ENCODE measurements at places on chromosomes 2 and 18. TPM values are rescaled to one million over a fixed set of nuclear protein-coding genes. Genes with fewer than 3 reads are reported as not detected.

DSC3 gene
- 1.1 TPM for polyA plus RNA-seq

- no peak for DNase-seq
These were observed 111.6 kb downstream of the ZNF521 start for GRCh38 chr18:25240420-25240770.

- DNase-seq: no peak
These were observed 103.8 kb downstream of the TMEM17 start for GRCh38 chr2:62402156-62402555.

DNA sequence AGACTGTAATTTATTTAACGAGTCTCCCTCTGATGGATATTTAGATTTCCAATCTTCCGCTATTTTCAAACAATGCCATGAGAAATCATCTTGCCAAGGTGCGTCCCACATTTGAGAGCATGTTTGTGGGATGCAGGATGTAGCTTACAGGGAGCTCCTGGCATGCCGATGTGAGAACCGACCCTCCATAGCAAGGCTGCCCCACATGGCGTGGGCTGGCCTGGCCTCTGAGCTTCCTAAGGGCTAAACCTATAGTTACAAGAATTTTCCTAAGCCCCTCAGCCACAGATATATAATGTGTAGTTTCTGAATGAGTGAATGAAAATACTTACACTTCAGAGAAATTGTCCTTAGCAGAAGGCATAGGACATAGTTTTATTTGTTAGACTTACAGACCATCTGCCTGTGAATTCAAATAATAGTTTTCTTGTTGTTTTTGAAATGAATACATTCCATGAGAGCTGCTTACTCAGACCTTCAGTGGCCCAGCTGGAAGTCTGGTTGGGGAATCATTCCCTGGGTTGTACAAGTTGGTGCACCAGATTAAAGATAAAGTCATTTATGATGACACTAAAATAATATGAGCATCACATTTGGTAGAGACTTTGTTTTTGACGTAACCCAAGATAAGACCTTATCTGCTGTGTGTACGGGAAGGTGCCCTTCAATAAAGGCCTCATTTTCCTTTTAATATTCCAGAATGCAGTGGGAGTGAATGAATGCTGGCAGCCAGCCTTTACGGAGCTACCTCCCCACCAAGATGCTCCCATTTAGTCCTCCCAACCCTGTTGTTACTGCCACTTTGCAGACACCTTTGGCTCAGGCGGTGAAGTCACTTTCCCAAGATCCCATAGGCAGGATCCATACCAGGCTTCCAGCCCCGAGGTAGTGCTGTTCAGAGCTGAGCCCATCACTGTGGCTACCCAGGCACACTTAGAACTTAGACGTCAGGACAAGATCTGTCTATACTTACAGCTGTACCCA lies 107.1 kb downstream of the GLI2 start:
- DNase-seq: no peak

DNA sequence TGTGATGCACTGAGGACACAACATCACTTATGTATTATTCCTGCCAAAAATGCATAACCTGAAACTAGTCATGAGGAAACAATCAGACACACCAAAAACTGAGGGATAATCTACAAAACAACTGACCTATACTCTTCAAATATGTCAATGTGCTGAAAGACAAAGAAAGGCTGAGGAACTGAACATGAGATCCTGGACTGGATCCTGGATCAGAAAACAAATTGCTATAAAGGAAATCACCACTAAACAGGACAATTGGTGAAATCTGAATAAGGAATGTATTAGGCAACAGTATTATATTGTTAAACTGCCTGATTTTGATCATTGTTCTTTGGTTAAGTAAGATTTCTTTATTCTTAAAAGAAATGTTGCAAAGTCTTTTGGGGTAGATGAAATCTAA lies 28.8 kb downstream of the CUL3 start:
- DNase-seq: no peak

DNA sequence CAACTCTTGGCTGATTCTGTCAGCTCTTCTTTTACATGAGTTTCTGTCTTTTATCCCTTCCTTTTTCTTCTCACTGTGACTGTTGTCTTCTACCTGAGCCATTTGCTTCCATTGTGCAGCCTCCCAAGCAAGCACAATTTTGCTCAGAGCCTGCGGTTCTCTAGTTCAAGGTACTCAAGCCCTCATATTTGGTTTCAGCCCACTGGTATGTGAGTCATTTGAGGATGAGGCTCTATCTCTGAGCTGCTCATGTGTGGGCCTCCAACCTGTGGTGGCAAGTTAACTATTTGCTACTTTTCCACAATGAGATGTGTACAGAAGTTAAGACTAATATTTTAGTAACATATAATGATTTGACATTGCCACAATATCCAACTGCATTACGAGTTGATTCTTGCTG lies 183.0 kb downstream of the PHLPP1 start:
- DNase-seq: no peak

DNA sequence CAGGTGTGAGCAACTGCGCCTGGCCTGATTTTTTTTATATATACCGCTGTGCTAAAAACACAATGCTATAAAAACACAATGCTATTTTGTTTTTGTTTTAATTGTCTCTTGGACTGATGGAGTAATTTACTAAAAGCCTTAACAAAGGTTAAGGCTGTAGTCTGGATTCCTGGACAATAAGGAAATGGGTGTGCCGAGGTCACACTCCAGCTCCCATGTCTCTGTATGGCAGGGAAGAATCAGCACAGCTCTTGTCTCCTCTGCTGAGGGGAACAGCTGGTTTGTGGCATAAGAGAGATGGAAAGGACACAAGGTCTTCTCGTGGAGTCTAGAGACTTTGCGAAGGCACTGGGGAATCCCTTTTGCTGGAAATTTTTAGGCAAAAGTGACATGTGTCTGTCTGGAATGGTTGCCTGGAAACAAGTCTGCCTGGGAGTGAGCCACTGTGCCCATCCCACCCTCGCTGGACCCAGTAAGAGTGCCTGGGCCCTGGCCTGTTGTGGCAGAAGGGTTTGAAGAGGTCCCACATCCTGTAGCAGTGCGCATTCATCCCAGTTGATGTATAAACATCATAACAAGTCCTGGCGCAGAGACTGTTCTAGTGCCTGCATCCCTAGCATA lies 73.1 kb downstream of the MAPK4 start:
- DNase-seq: no peak

DNA sequence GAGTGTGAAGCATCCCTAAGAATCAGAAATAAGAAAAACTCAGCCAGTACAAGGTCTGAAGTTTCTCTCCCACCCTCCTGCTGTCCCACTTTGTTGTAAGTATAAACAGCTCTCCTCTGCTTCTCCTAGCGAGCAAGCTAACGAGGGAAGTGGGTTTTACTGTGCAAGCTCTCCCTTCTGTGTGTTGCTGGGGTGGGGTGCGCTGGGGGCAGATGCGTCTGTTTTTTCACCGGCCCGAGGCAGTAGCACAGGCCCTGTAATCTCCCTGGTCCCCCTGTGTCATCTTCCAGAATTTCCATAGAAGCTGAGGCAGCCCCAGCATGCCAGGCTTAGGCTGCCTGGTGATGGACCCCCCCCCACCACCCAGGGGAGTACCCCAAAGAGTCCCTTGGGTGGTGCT lies 9.4 kb upstream of the CXCR4 start:
- no peak for DNase-seq

GRCh38 chr2:10297191-10297830 lies 5.4 kb upstream of the HPCAL1 start:
- no peak for DNase-seq

SCYGR4 gene
- polyA plus RNA-seq: not detected

GRCh38 chr18:60112369-60112768 lies 212.6 kb downstream of the PMAIP1 start:
- no peak for DNase-seq

CXCR1 gene
- polyA plus RNA-seq: not detected

- no peak for DNase-seq
These were observed 59.8 kb downstream of the GLS start for GRCh38 chr2:190940454-190940853.

GRCh38 chr2:234593636-234594035 lies 96.8 kb upstream of the ARL4C start:
- no peak for DNase-seq

DNA sequence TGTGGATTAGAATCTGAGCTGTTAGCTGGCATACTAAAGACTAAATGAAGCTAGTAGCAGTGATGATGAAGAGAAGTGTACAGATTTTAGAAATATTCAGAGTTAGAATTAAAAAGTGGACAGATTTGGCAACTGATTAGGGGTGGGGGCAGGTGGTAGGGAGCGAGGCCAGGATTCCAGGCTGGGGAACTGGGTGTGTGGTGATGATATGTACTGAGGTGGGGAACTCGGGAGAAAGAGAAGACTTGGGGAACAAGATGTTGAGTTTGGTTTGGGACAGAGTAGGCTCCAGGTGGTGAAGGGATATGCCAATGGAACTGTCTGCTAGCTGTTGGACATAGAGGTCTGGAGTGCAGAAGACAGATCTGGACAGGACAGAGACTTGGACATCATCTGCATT lies 9.2 kb upstream of the CYP26B1 start:
- DNase-seq: no peak

MAB21L4 gene
- not detected for polyA plus RNA-seq

DNA sequence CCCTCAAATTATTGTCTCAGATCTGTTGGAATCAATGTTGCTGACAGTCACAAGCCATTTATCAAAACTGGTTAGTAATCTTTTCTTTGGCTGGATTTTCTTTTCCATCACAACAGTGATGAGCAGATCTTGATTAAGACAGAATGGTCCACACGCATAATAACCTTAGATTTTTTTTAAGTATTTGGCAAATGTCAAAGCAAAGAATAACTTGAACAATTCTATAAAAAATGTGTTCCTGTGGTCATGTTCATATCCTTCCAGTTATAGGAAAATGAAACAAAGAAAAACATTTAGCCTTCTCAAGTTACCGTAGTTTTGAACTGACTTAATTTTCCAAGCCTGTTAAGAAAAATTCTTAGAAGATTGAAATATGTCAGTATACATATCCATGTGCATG lies 659.9 kb upstream of the ID2 start:
- no peak for DNase-seq

GRCh38 chr2:70981866-70982810 lies 3.7 kb downstream of the ANKRD53 start:
- no peak for DNase-seq

- no peak for DNase-seq
These were observed 53.1 kb upstream of the HS6ST1 start for GRCh38 chr2:128371648-128372345.

UGT1A4 gene
- 0.05 TPM for polyA plus RNA-seq

SLC5A7 gene
- polyA plus RNA-seq: not detected

DNA sequence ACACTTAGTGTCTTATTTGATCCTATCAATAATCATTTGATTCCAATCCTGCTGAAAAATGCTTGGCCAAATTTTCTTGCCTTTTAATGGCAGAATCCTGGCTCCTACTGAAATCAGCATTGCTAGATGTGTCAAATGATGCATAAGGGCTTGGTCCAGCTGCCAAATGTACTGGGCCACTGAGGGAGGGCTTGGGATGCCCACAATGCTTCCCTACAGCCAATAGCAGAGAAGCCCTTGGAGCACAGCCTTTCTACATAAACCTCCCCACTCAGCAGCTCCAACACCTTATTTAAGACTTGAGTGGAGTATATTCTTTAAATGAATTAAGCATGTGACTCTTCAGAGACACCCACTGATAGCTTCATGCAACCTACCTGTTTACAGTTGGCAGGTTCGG lies 3.6 kb downstream of the ALK start:
- no peak for DNase-seq

DNA sequence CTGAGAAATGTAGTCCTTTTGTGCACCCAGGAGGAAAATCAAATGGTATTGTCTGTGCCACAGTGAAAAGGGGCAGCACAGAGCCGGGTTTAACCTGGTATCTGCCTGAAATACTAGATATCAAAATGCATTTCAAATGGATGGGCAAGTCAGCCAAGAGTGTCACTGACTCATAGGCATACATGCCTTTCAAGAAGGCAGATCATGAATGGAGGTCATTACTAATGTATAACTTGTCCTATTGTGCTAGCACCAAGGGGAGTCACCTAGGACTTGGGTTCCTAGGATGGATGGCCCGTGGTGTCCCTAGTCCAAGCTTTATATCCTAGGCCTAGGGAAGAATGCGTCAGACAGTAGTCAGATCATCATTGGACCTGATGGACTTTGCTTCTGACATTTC lies 49.9 kb downstream of the TCF7L1 start:
- DNase-seq: no peak

Measured in A549 (cell line).